ENCODE measurements at places on chromosomes 5 and 9.

GRCh38 chr9:73995836-73996235 is 501.3 kb upstream of the RORB start:
- DNase-seq: no peak

- no peak for DNase-seq
Measured at GRCh38 chr9:137899551-137900360, 22.2 kb downstream of the CACNA1B start.

- DNase-seq: peak; percentile 33
Measured at GRCh38 chr5:149834246-149834855, 104.2 kb downstream of the PPARGC1B start.

DNA sequence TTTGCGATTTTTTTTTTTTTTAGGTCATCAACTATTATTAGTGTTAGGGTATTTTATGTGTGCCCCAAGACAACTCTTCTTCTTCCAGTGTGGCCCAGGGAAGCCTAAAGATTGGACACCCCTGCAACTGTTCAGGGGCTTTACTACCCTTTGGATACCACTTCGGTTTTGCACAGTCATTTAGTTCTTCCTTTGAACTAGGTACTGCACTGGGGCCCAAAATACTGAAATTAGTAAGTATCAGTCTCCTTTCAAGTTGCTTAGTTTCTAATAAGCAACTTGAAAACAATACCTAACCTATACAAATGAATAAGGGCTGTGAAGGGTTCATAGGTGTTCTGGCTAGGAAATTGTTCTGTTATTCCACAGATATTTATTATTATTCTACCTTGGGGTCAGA is 45.3 kb downstream of the CWC27 start:
- peak; percentile 1 for DNase-seq

DNA sequence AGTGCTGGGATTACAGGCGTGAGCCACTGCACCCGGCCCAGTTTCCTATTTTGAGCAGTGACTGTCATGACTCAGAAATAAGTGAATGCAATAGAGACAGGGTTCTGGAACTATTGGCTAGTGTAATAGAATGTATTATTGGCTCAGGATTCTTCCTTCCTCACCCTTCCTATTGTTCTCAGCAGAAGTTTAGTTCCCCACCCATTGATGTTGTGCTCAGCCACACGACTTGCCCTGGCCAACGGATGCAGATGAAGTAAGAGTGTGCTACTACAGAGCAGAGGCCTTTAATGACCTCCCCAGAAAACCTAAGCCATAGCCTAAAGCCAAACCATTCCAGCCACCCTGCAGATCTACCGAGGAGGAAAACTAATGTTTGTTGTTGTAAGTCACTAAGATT is 287.9 kb downstream of the AGTPBP1 start:
- DNase-seq: no peak

All from stimulated activated naive B cell treated with anti-CD40 and anti-IgM and Interleukin-4, amounts not matched to agents 10 μg/mL and 1 μg/mL and 100 μg/mL, for 72 hours (primary cell).